HCT116 (cell line): ENCODE measurements at places on chromosomes 16 and 17. TPM values are rescaled to one million over a fixed set of nuclear protein-coding genes. Genes with fewer than 3 reads are reported as not detected.

The MEIOC gene
- total RNA-seq: not detected

The LGALS9B gene
- 0.20 TPM for total RNA-seq

The SOX9 gene
- total RNA-seq: 69.2 TPM

The OR2C1 gene
- not detected for total RNA-seq

The TBC1D3E gene
- not detected for total RNA-seq

The CDC6 gene
- 117 TPM for total RNA-seq

The BRICD5 gene
- total RNA-seq: 9.8 TPM

The TBC1D3 gene
- total RNA-seq: not detected

The NPW gene
- 226 TPM for total RNA-seq

The NEUROD2 gene
- total RNA-seq: not detected

The TAC4 gene
- not detected for total RNA-seq

The KRTAP9-1 gene
- not detected for total RNA-seq

The FBXW10 gene
- total RNA-seq: not detected

The CACNG3 gene
- total RNA-seq: not detected

The CLEC18A gene
- total RNA-seq: 1.0 TPM

The SCPEP1 gene
- total RNA-seq: 28.3 TPM

The DNAH17 gene
- 0.69 TPM for total RNA-seq

The HSF4 gene
- total RNA-seq: 46.6 TPM

The TBC1D3H gene
- not detected for total RNA-seq

The RNF112 gene
- total RNA-seq: 0.98 TPM

The KRT33A gene
- not detected for total RNA-seq

The NACA2 gene
- total RNA-seq: not detected

The CACNA1H gene
- 24.3 TPM for total RNA-seq

The CLDN9 gene
- 0.76 TPM for total RNA-seq

The ZNF469 gene
- total RNA-seq: 5.9 TPM

The SLC38A8 gene
- not detected for total RNA-seq

The HEATR9 gene
- total RNA-seq: not detected

The TRIM72 gene
- 43.8 TPM for total RNA-seq

The CCL4L2 gene
- total RNA-seq: 0.37 TPM

The KCNJ2 gene
- total RNA-seq: not detected

The SMIM36 gene
- 0.37 TPM for total RNA-seq

The CHRNE gene
- 0.30 TPM for total RNA-seq

The MARCHF10 gene
- not detected for total RNA-seq

The CES1 gene
- total RNA-seq: 1.8 TPM

The CHMP1A gene
- 158 TPM for total RNA-seq

The SDK2 gene
- 0.10 TPM for total RNA-seq

The TSNAXIP1 gene
- total RNA-seq: 1.2 TPM

The DECR2 gene
- 17.1 TPM for total RNA-seq

The IGFALS gene
- 0.10 TPM for total RNA-seq

The ARHGDIG gene
- not detected for total RNA-seq

The EIF5A gene
- 1,139 TPM for total RNA-seq

The ADAP2 gene
- 17.2 TPM for total RNA-seq
